ENCODE measurements at places on chromosomes 5 and 9. TPM values are rescaled to one million over a fixed set of nuclear protein-coding genes. Genes with fewer than 3 reads are reported as not detected.
A peak's percentile ranks its signal among the peaks of the same experiment; 100 is the strongest.

SPATA6L gene
- 1.3 TPM for total RNA-seq

SPATA31D4 gene
- total RNA-seq, result not detected

DNA sequence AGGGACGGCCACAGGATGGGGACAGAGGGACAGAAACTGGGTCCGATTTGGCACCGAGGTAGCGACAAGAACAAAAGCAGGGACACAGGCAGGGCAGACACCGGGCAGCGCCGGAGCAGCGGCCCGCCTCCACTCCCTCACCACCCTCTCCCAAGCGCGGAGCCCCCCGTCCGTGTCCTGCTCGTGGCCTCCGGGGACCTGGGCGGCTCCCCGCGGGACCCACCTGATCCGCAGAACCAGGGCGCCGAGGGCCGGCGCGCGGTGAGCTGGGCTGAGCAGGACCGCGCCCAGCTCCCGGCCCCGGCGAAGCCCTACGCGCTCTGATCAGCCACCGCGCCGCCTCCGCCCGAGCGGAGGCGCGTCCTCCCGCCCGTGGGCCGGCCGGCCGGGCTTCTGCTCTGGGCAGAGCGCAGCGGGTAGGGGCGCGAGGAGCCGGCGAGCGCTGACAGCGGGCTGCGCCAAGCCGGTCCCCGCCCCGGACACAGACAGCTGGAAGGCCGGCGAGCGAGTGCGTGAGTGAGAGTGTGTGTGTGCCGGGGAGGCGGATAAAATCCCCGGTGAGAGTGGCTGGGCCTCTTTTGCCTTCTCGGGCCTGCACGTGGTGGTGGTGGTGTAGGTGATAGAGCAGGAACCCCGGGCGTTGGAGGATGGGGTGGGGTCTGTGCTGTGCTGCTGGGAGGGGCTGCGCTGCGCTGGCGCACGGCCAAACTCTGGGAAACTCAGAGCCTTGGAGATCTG lies at the start of gene GGTA1:
TSS of gene GGTA1 (minus strand) at position 418 of the 738 bp plus-strand sequence. CDS start 31,922 bp downstream, outside the sequence.
- peaks cover 18% of the 10 kb centered on the region for H3K4me1 ChIP-seq
- H3K4me3 ChIP-seq, result peak within 1 kb of the TSS; percentile 56
- H3K27ac ChIP-seq, result peak within 1 kb of the TSS; percentile 62
- DNase-seq, result peak; percentile 35
- peaks cover 27% of the 10 kb centered on the region for H3K27me3 ChIP-seq
- H3K36me3 ChIP-seq, result no peaks in the 10 kb centered on the region

- peak overlapping the region; percentile 79 for H3K27ac ChIP-seq
- H3K27me3 ChIP-seq, result no peaks in the 10 kb centered on the region
- DNase-seq, result no peak
Measured at GRCh38 chr5:135353952-135354721, 44.9 kb downstream of the MACROH2A1 start.

SLU7 gene
- total RNA-seq, result 72.3 TPM

AK8 gene
- total RNA-seq, result 2.6 TPM
